Epithelial cell of esophagus (primary cell): ENCODE measurements at places on chromosomes 7 and 10.

DNA sequence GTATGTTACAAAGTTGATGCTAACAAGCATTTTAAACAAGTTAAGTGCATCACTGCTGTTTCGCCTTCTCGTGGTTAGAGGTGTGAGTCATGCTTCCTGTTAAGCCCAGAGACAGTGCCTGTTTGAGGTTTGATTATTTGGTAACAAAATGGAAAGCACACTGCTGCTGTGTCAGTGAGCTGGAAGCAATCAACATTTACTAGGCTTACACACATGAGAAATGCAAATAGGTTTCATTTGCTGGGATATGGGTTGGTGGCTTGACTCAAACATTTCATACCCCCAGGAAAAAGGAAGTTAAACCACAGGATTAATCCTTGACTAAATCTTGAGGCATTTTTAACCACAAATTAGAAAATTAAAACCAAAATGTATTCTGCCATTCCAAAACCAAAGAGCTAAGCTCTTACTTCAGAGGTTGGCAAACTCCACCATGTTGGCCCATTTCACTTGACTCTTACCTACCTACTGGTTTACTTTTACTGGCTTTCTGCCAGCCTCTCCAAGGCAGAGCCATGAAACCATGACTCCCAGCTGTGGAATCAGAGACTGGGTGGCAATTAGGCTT, 139.2 kb downstream of the ETV1 start:
- DNase-seq: peak; percentile 93

- peak; percentile 29 for DNase-seq
Measured at GRCh38 chr10:105586451-105587098, 945.5 kb downstream of the SORCS3 start.

DNA sequence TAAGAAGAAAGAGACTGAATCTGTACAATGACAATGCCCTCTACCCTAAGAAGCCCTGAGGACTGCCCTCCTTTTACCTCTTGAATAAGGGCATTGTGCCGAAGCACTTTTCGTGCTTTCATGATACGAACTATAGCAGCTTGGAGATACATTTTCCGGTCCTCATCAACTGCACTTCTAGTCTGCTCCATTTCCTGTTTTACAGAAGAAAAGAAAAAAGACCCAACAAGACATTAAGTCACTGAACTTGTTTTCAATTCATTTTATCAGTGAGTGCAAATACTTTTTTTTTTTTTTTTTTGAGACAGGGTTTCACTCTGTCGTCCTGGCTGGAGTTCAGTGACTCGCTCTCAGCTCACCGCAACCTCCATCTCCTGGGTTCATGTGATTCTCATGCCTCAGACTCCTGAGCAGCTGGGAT, 78.4 kb downstream of the CUL2 start:
- DNase-seq: peak; percentile 61

DNA sequence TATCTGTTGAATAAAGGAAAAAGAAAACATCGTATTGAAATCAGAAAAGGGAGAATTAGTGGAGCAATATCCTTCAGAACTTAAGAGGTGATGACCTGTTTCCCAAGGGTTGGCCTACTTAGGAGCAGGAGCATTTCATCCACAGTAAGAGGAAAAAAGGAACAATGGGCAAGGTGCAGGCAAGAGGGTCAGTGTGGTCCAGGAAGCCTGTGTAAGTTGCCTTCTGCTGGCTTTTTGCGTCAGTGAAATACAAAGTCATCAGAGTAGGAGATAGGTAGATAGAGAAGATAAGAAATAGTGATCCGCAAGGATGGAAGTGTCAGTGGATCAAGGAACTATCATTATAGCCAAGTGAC, 5.4 kb upstream of the ANKRD7 start:
- DNase-seq: no peak

- DNase-seq: peak; percentile 88
Measured at GRCh38 chr7:33195264-33195663, 65.9 kb downstream of the BBS9 start.

DNA sequence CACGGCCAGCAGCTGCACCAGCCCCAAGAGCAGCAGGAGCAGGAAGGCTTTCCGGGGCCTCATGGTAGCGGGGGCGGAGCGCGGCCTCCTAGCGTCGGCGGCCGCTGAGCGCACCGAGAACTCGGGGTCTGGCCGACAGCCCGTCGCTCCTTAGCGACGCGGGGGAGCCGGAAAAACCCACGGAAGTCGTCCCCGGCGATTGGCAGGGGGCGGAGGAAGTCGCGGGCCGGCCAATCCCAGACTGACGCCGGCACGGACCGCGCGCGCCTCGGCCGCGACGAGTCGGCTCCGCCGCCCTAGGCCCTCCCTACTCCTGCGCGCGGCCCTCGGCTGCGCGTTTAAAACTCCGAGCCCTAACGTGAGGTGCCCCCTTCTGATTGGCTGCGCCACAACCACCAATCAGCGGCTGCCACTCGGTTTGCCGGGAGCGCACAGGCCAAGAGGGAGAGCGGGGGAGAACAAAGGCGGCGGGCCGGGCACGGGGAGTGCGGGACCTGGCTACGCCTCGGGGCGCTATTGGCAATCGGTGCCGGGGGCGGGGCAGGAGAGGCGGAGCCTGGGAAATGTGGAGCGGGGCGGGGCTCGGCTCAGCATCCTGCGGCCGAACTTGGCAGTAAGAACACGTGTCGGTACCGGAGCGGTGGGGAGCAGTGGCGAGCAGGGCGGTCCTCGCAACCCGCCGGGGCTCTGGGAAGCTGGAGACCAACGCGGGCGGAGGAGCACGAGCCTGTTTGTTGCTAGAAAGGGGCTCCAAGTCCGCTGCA, at the start of gene PDIA4:
TSS of gene PDIA4 (minus strand) at position 160 of the 764 bp plus-strand sequence. CDS start at position 63, 97 bp downstream.
- DNase-seq: peak; percentile 100

DNA sequence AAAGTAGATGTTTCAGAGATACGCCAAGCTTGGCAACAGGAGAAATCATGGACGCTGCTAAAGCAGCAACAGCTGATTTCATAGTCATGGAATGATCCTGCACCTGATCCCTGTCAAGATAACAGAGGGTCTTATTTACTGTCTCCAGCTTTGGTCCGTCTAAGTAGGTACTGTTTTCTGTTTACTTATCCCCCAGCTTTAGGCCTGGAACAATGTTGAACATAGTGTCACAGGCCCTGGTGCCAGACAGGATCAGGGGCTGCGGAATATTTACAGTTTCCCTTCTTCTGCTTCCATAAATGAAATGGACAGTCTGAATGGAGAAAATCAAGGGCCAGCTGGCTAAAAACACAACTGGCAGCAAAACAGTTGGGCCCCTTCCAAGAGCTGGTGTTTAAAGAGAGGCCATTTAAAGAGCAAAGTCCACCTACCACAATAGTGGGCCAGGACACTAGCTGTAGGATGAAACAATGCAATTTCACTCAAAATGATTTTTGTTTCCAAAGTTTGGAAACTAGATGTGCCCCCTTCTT, 2.9 kb downstream of the GPR37 start:
- no peak for DNase-seq

GRCh38 chr10:30036341-30036740, 23.0 kb downstream of the JCAD start:
- no peak for DNase-seq

DNA sequence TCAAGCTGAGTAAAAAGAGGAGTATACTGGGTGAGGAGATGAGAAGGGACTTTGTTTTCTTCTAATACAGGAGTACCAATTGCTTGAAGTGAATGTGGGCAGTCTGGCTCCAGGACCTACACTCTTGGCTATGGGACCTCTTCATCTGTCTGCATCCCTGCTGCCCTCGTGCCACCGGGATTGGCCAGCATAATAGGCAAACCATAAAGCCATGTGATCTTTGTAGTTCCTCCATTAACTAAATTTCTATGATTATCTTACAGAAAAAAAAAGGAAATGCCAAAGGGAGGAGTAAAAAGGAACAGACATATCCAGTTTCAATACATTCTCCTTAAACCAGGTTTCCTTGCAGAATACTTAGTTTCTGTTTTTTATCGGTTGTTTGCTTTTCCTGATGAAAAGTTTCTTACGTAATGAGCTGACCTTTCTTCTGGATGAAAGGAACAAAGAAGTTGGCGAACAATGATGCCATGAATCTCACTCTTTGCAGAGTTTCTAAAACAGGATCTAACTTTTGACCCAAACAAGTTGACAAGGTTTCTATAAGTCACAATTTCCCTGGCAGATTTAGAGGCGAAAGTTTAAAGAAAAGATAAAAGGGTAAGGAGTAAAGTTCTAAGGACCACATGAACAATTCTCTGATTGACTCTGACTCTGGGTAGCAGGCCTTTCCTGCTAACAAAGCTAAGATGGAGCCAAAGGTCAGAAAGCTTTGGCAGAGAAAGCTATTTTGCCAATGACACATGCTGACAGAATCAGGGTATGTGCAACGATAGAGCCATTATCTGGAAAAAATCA, 54.1 kb downstream of the LAMB1 start:
- peak; percentile 82 for DNase-seq

- DNase-seq: no peak
Measured at GRCh38 chr10:27911539-27911938, 87.3 kb downstream of the ODAD2 start.

DNA sequence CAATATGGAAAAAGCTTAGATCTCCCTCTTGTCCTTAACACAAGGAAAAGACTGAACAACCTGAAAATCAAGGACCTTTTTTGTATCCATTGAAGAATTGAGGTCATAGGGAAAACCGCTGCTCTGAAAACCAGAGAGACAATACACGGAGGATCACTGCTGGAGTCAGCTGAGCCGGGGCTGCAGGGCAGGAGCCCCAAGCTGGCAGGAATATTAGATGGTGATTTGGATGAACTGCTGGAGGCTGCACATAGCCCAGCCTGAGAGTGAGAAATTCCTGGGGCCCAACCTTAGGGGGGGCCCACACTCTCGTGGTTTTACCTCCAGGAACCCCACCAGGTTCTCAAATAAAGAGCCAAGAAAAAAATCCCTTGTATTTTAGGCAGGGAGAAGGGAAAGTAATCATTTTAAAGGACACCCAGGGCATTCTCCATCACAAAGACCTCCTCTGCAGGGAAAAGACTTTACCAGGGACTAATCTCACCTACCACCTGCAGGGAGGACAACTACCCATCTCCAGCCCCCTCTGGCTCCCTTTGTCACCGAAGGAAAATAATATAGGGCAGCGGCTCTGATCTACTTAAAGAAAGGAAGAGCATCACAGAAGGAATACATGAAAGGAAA, 55.4 kb upstream of the RNF32 start:
- no peak for DNase-seq

GRCh38 chr7:1210321-1210978, 22.2 kb upstream of the UNCX start:
- no peak for DNase-seq

GRCh38 chr10:8498290-8498689, 443.8 kb downstream of the GATA3 start:
- DNase-seq: no peak

DNA sequence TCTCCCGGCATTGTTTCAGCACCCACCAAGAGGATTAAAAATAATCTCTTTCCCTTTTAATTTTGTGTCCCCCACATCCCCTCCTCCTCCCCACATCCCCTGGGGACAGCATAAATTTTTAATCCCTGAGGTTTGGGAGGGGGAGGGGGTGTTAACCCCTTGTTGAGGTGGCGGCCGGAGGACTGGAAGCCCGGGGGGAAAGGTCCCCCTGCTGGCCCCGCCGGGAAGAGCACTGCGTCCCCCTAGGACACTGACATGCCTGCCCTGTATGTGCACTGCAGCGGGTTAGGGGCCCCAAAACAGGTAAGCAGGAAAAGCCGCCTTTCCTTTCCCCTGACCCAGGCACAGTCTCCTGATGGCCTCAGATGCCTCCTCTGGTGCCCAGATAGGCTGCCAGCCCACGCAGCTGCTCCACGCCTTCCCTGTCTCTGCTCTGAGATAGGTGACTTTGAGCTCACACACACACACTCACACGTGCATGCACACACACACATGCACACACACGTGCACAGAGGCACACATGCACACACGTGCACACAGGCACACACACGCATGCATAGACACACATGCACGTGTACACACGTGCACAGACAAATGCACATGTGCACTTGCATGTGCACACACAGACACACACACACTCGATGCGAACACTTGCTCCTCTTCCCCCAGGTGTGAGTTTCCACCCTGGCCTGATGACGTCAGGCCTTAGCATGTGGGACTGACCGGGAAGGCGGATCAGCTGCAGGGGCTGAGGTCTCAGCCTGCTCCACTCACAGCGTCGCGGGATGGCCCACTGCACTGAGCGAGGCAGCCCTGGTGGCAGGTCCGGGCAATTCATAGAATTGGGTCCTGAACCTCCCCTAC, 12.3 kb downstream of the CNPY1 start:
- DNase-seq: no peak

DNA sequence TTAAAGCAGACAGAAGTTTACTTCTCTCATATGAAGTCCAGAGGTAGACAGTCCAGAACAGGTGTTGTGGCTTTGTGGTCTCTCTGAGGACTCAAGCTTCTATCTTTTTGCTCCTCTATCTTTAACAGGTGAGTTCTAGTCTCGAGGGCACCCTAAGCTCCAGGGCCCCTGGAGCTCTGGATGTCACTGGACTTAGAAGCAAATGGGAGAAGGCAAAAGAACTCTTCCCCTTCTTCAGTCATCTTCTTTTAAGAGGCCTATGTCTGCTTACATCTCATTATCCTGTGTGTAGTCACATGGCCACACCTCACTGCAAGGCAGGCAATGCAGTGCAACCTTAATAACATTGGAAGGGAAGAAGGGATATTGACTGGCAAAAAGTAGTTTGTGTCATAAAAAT, 61.6 kb downstream of the ADCYAP1R1 start:
- no peak for DNase-seq

- peak; percentile 50 for DNase-seq
Measured at GRCh38 chr10:30284865-30285594, 64.0 kb downstream of the MTPAP start.

DNA sequence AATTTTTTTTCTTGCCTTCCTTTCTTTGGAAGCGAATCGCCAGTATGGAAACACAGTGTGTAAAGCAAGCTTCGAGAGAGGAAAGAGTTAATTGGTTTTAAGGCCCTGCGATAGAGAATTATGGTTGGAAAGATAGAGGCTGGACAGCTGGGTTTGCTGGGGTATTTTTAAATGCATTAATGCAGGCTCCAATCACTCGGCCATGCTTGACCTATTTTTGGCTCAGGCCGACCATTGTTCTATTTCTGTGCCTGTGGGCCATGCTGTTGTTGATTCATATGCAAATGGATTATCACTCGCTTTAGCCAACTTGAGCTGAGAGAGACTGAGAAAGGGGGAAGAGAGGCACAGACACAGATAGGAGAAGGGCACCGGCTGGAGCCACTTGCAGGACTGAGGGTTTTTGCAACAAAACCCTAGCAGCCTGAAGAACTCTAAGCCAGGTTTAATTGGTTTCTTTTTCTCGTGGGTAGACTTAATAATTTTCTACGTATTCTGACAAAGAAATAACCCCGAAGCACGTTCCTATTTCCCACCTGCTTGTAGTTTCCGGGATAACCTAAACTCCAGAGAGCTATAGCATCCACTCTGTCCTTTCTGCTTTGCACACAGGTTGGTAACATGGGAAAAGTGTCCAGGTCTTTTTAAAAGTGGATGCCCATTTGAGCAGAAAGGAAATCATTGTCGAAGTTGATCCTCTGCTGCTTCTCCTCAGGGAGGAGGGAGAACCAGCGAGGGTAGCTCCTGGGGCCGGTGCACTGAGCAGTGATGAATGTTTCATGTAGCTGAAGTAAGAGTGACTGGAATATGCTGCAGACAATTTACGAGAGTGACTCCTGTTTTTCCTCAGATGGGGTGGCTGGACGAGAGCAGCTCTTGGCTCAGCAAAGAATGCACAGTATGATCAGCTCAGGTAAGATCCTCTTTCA, at the start of gene HDAC9:
TSS of gene HDAC9 (plus strand) at position 338 of the 929 bp plus-strand sequence. CDS start at position 892, 554 bp downstream.
- DNase-seq: peak; percentile 58

GRCh38 chr10:45370202-45370955, 3.6 kb upstream of the ALOX5 start:
- no peak for DNase-seq

GRCh38 chr10:71210542-71210871, 1.9 kb upstream of the UNC5B start:
- no peak for DNase-seq
